Activated T-cell treated with anti-CD3 and anti-CD28 coated beads for 4 hours (primary cell): ENCODE measurements at places on chromosomes 7 and 10.

GRCh38 chr10:96089116-96089515 lies 41.0 kb upstream of the ZNF518A start:
- DNase-seq = no peak

- no peak for DNase-seq
Measured at GRCh38 chr10:101301111-101301731, 52.7 kb upstream of the BTRC start.

GRCh38 chr10:61765176-61766087 lies 102.7 kb downstream of the CABCOCO1 start:
- DNase-seq = no peak

- DNase-seq = no peak
Measured at GRCh38 chr10:78819361-78820006, 249.3 kb upstream of the ZMIZ1 start.

- DNase-seq = no peak
Measured at GRCh38 chr10:71060476-71061426, 151.6 kb upstream of the UNC5B start.

GRCh38 chr7:48096273-48096672 lies 7.2 kb downstream of the UPP1 start:
- DNase-seq = no peak

DNA sequence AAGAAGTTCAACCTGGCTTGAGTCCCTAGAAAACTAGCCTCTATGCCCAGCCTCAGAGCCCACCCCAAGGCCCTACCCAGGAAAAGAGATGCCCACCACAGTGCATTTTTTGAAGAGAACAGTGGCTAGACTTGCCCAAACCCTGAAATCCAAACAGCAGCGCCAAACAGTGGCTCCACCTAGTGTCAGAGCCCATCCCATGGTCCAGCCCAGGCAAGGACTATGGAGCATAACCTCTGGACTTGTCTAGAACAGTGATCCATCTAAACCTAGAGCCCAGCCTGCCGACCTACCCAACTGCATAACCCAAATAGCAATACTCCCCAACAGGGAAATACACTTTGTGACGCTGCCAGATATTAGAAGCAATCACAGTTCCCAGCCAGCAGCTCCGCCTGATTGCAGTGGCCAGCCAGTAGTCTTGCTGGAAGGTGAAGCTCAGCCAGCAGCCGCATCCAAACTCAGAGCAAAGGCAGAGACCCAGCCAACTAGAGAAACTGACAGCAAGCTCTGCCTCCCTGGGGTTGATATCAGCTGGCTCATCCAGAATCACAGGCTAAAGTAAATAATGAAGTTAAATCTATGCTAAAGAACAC lies 44.5 kb downstream of the HBP1 start:
- DNase-seq = no peak

DNA sequence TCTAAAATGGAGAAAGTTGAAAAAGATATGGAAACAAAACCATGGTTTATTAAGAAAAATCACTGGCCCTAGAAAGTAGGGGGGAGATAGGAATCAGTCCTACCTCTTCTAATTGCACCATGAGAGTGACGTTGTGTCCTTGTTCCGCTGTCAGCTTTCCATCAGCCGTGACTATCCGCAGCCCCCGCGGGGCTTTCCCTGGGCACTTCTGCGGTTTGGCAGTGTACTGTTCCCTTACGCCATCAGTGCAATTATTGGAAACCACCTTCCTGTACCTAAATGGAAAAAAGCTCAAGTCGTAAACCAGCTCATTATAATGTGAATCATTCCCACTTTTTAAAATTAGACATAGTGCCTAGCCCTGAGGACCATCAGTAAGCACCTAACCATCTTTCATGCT lies 512.2 kb downstream of the SORCS1 start:
- no peak for DNase-seq

DNA sequence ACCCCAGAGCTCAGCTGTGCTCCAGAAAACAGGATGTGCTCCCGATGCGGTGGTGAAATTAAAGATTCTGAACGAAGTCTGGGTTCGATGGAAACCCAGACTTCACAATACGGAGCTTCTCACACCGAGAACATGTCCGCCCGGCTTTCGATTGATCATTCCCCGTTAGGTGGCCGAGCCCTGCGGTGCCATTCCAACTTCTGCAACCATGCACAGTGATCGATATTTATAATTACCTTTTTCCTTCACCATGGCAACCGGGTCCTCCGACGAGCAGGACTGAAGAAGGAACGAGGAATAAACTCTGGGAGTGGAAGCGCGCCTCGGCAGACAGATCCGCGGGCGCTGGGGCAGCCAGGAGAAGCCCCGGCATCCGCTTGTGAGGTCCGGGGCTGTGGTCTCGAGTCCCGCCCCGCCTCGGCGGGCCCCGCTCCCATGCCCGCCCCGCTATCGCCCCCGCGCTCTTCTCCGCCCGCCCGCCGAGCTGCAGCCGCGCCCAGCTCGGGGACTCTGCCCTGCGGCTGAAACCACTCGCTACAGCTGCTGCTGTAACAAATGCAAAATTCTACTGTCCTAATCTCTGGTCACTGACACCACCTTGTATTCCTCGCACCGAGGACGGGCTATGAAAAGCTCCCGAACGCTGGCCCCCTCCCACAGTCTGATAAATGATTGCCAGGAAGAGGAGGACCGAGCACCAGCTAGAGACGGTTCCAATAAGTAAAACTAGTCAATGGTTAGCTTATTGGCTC lies 26.2 kb downstream of the ABLIM1 start:
- DNase-seq = no peak

GRCh38 chr7:15998617-15999016 lies 312.1 kb upstream of the MEOX2 start:
- no peak for DNase-seq

- no peak for DNase-seq
Measured at GRCh38 chr10:26513101-26513500, 75.0 kb downstream of the APBB1IP start.

DNA sequence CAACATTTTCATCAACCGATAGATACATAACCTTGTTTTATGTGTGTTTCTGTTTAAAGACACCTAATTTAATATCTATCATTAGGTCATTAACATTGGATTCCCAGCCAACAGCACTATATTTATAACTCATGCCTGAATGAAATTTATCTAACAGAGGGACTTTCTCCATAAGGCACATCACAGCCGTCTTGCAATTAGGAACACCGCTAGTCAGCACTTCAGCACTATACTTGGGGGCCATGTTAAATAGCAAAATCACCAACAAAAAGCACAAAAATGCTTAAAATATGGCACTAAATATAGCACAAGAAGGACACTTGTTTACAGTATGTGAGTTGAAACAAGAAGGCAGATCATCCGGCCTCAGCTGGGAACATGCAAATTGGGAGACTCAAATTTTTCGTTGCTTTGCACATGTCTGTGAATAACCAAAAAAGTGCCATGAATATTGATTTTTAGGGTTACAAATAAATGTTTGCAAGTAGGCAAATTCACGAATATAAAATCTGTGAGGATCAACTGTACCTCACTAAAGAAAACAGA lies 51.0 kb downstream of the TLL2 start:
- no peak for DNase-seq

- no peak for DNase-seq
Measured at GRCh38 chr10:119500821-119501220, 41.7 kb downstream of the RGS10 start.

- DNase-seq = no peak
Measured at GRCh38 chr10:5805711-5806110, 7.5 kb downstream of the GDI2 start.

DNA sequence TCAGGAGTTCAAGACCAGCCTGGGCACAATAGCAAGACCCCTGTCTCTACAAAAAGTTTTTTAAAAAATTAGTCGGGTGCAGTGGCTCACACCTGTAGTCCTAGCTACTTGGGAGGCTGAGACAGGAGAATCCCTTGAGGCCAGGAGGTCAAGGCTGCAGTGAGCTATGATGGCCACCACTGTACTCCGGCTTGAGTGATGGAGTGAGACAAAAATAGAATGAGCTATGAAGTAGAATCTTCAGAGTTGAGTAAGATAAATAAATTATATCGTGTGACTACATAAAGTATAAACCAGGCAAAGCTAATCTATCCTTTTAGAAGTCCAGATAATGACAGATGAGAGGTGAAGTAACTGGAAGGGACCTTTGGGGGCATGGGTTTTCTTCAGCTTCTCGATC lies 15.3 kb upstream of the MRPS24 start:
- no peak for DNase-seq

GRCh38 chr10:69047111-69047832 lies 40.6 kb upstream of the SRGN start:
- DNase-seq = no peak

DNA sequence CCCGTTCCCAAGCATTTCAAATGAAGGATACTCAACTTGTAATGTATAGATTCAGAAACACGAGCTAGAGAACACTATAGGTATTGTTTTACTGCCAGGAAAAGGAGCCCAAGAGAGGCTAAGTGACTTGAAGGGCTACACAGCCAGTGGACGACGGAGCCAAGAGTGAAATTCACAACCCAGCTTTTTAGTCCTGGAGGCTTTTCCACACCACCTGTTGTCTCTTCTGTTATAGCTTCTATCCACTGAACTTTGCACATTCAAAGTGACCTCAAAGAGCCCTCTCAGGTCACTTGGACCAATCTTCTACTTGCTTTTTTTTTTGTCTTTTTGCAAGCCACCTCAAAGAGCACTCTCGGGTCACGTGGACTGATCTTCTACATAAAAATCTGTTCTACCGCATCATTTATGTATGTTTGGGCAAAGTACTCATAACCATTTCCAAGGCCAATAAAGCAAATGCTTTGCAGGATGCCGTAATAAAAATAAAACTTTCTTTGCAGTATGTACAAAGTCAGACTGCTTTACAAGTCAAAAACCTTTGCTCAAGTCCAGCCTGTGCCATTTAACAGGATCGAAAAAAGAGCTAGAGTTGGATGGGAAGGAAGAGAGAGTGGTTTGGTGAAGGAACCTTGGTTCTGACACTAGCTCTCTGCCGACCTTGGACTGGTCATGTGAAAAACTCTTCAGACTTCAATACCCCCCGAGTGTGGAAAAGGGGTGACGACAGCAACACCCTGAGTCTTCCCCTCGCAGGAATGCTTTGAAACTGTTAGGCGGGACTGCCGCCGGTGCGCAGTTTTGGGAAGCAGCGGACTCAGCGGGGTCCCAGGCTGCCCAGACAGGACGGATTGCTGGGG lies 821 bp downstream of the SLC35B4 start:
- peak; percentile 3 for DNase-seq

GRCh38 chr7:155796381-155797261 lies 15.6 kb downstream of the SHH start:
- DNase-seq = peak; percentile 57

DNA sequence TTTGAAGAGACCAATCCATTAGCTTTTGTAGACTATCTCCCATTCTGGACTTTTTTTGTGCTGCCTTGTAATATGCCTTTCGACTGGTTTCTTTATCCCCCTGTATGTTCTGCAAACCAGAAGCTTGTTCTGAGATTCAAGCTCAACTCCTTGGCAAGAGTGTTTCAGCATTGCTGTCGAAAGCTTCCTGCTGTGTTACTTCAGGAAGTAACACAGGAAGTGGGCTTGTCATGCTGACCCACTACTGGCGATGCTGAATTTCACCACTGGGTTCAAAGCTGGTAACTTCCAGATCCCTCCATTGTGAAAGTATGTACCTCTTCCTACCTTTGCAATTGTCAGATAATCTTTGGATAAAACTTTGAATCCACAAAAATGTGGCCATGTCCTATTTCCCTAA lies 57.9 kb upstream of the INSYN2A start:
- DNase-seq = no peak

DNA sequence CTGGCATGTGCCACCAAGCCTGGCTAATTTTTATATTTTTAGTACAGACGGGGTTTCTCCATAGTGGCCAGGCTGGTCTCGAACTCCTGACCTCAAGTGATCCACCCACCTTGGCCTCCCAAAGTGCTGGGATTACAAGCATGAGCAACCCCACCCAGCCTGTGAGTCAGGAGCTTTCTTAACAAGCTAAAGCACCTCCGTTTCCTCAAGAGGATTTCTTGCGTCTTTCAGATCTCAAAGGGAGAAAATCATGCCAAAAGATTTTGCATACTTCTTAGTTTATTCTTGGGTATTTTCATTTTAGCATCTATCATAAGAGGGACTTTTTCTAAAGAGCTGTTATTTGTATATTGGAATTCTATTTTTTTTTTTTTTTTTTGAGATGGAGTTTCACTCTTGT lies 47.9 kb upstream of the FOXK1 start:
- no peak for DNase-seq

DNA sequence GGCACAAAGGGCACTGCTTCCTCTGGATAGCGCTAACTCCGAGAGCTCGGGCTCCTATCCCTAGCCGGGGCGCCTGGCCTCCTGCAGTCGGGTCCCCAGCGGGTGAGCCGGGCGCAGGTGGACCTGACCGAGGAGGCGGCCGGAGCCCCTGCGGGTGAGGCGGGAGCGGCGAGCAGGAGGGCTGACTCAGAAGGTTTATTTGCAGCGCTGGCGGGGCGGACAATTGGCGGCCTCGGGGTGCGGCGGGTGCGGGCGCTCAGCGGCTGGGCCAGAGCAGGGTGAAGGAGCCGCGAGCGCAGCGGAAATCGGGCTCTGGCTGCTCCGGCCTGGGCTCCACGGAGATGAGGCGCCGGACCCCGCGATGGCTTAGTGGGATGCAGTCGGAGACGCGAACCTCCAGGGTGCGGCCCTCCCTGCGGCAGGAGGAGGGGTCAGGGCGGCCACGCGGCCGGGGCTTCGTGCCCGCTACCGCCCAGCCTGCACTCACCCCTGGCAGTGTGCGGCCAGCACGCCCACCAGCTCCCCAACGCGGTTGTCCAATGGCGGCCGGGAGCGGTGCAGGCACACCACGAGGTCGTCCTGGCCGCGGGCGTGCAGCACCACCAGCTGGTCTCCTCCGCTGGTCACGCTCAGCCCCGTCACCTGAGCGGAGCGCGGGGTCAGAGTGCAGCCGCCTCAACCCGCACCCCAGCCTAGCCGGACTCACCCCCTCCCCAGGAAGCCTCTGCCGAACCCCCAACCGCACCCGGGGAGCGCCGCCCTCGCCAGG lies 16.1 kb downstream of the MYO1G start:
- DNase-seq = no peak

DNA sequence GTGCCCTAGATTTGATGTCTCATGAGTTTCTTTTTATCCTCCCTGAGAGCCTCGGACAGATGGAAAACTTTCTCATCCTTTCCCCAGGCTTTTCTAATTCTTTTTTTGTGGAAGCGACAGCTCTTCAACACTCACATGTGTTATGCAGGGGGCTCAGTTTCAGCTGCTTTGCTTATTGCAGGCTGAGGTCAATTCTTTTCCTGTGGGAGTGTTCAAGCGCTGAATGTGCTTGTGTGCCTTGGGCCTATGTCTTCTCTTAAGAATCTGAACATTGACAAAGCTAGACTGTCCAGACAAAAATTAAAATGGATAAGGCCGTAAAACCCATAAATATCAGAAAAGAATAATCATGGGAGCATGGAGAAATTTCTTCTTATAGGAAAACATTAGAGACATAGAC lies 125.2 kb upstream of the STEAP4 start:
- DNase-seq = no peak

DNA sequence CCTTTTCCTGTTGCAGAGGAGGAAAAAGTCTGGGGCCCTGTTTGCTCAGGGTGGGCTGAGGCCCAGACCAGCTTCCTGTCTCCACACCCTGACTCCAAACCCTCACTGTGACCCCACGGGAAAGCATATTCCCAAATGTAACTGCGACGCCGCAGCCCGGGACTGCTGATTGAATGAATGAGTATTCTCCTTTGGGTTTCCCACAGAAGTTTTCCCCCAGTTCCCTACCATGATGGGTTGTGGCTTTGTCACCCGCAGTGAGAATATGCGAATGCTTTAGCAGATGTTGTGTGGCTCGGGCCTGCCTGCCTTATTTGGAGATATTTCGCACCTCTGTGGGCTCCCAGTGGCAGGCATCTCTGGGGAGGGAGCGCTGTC lies 50.6 kb downstream of the MGMT start:
- no peak for DNase-seq
